ENCODE measurements at places on chromosomes 7 and 10.

DNA sequence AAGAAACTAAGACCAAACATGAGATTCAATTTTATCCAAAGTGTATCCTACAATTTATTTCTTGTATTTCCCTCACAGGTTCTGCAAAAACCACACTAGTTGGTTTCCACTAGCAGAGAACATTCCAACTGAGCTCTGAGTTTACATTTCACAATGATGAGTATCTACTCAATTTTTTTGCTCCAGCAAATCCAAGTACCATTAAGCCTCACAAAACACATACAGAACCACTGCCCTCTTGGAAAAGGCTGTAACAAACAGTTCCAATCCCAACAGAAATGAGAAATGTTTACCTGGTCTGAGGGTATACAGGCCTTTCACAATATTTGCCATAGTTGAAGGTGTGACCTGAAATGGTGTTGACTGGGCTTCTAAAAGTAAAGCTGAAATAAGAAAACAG, 59.9 kb downstream of the CACUL1 start:
- no peak for DNase-seq

DNA sequence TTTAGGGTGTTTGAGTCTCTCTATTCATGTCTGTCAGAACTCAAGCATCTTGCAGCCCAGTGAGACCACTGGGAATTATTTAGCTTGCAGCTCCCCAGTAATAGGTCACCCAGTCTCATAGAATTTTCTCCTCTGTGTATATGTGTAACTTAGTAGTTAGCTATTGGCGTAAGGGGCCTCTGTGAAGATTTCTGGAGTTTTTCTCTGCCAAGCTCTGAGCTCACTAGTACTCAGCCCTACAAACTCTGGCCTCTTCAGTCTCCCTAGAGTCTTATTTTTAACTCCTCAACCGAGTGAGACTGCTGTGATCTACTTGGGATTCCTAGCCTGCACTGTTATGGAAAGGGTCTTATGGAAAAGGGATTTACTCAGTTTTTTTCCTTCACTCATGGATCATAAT, 90.2 kb downstream of the PPP1R9A start:
- no peak for DNase-seq

GRCh38 chr10:5630112-5630436, 36.3 kb downstream of the ASB13 start:
- no peak for DNase-seq

DNA sequence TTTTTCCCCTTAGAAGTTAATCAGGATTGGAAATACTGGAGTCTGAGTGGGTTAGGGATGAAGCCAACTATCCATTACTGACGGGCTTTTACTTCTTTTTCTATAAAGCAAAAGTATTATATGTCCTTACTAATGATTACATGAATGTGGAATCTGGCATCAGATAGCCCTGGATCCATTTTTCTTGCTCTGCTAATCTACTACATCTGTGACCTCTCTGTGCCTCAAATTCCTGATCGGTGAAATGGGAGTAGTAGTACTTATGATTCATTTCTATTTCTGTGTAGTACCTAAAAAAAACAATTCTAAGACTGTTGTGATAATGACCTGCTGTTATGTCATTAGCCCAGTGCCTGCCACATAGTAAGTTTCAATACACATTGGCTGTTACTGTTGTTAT, 621.6 kb downstream of the SORCS3 start:
- DNase-seq: no peak

GRCh38 chr7:70215491-70215890, 617.2 kb downstream of the AUTS2 start:
- DNase-seq: no peak

DNA sequence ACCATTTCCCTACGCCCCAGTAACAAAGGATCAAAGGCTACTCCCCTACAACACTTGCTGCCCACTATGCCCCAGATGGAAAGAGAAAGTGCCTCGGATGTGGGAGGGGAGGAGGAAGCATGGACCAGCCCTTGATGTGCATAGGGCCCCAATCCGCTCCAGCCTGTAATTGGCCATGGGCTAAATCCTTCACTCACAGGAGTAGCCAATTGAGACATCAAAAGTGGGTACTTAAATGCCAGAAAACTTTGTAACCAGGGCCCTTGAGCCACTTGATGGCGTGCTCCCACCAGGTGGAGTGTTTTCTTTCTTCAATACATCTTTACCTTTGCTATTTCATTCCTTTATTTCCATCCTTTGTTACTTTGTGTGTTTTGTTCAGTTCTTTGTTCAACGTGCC, 500.5 kb upstream of the LRRN3 start:
- no peak for DNase-seq

DNA sequence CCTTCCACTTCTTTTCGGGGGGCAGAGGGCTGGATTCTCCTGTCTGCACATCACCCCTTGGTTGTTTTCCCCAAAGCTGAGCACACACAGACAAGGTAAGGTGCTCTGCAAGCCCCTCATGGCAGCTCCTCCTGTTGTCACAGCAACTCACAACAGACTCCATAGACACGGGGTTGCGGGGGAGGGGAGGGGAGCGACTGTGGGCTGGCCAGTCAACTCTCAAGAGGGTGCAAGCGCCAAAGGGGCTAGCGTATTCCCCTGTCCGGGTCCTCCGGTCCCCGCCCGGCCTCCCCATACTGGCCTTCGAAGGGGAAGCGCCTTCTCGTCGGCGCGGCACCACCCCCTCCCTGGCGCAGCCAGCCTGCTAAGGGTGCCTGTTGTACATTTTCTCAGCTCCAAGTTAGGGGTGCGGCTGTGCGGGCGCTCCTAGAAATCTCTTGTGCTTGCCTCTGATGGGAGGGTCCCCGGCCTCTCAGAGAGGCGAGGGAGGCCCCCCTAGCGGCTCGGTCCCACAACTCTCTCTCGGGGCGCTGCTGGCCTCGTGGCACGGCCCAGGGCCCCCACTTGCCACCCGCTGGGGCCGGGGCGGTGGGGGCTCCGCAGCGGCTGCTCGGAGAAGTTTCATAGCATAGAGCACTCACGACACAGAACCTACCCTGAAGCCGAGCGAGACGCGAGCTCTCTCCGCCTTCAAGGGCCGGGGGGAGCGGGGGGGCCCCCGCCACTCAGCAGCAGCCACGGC, 498 bp downstream of the RHOBTB1 start:
- DNase-seq: peak; percentile 37

- no peak for DNase-seq
These were observed 34.2 kb downstream of the SRI start for GRCh38 chr7:88185650-88186049.

- DNase-seq: no peak
These were observed 1.7 kb downstream of the IGF2BP3 start for GRCh38 chr7:23468526-23469149.

- peak; percentile 69 for DNase-seq
These were observed 103.7 kb downstream of the RNF216 start for GRCh38 chr7:5677538-5678294.

GRCh38 chr7:111561654-111561903, 713 bp downstream of the IMMP2L start:
- no peak for DNase-seq

- peak; percentile 8 for DNase-seq
These were observed 174.2 kb downstream of the PTN start for GRCh38 chr7:137169282-137169698.

DNA sequence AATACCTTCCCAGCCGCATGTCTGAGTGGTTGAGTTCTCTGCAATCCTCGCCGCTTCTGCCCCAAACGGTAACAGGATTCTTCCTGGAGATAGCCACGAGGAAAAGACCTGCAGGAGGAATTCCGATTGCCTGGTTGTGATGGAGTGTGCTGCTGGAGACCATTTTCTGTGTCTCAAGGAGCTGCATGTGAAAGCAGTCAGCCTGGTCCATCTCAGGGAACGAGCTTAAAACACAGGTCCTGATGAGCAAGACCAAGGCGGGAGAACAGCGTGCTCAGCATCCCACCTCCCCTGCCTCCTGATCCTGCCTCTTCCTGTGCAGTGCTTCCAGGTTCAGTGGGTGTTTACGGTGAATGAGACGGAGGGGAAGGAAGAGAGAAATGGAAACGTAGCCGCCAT, 26.5 kb downstream of the VIPR2 start:
- no peak for DNase-seq

DNA sequence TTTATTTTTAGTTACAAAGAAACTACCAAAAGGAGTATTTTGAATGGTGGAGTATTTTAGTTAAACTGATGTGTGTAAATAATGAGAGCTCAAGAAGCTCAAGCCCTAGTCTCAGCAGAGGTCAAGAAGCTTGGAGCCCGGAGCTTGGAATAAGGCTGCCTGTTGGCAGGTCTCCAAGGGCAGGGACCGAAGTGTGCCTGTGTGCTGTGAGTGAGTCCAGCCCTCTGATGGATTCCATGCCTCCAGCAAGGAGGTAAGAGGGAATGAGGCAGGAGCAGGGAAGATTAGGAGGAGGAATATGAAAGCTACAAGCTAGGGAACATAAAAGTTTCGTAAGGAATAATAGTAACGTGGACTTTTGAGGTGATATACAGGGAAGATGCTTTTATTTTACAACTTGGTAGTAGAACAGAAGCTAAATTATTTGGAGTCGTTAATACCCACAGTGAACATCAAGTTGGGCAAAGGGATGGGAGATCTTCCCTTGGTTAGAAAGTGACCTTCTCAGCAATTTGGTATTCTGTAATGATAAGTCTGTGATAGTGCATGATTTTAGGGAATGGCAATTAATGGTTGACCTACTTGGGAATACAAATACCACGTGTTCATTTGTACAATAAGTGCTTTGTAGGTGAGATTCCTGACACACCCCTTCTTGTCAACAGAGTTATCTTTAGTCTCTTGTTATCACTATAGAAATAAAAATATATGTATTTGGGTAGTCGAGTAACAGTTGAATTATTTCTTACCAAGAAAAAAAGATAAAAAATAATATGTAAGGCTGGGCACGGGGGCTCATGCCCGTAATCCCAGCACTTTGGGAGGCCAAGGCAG, 4.6 kb downstream of the SEC23IP start:
- DNase-seq: no peak
